AG08396 (cell line): ENCODE measurements at places on chromosomes 16 and 17.

- no peak for DNase-seq
Observed at GRCh38 chr17:13228225-13228624, 210.4 kb upstream of the ELAC2 start.

- DNase-seq = no peak
Observed at GRCh38 chr16:8622315-8622656, 788 bp downstream of the METTL22 start.

- DNase-seq = no peak
Observed at GRCh38 chr17:76644995-76645394, 1.4 kb upstream of the ST6GALNAC1 start.

DNA sequence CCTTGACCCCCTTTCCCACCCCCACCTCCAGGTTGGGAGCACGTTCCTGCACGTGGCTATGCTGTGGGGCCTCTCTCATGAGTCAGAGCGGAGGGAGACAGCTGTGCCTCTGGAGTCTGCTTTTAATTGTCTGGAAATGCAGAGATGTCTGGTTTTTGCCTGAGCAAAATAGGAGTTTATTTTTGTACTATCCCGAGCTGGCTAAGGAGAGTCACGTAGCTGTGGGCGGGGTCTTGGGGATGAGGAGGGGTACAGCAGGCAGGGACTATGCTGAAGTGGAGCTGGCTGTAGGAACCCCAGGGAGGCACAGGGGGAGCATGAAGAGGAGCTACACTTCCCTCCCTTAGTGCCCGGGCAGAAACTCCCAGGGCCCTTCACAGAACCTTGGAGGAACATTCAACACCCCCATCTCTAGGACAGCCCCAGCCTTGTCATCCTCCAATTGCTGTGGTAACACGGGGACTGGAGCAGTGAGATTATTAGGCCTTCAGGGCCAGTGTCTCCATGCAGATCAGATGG, 44.7 kb upstream of the LGALS9 start:
- DNase-seq = peak; percentile 66

GRCh38 chr16:69934751-69935150, 16.4 kb upstream of the CLEC18A start:
- peak; percentile 1 for DNase-seq

- DNase-seq = peak; percentile 94
Observed at GRCh38 chr17:57875290-57876022, 25.6 kb upstream of the MRPS23 start.

DNA sequence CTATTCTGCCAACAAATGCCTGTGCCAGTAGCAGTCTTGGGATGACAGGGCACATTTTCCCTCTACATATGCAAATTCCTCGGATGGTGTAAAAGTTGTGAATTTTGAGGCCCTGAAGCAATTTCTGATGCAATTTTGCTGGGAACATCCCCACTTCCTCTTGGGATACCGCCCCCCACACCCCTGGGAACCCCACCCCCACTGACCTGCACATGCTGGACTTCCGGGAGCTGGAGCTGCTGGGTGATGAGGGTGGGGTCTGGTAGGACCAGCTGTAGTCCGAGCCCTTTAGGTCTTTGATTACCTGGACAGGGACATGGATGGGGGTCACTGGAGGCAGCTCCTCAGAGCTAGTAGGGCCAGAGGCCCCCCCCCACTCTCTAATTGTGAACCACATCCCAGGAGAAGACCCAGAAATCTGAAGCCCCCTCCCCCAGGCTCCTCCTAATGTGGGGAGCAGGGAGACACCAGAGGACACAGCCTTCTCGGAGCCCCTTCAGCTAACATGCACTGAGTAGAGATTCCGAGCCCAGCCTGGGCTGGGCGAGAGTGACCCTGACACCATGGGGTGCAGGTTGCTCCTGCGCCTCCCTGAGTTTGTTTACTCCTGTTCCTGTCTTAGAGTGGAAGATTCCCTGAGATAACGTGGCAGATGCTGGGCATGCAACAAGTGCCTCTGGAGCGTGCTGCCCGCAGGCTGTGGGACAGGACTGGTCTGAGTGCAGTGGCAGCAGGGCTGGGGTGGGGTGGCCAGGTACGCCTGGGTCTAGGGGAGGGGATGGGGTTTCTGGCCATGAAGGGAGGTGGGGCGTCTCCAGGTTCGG, 9.0 kb downstream of the MTSS2 start:
- no peak for DNase-seq

- DNase-seq = no peak
Observed at GRCh38 chr16:2371421-2371820, 30.9 kb upstream of the ABCA3 start.

DNA sequence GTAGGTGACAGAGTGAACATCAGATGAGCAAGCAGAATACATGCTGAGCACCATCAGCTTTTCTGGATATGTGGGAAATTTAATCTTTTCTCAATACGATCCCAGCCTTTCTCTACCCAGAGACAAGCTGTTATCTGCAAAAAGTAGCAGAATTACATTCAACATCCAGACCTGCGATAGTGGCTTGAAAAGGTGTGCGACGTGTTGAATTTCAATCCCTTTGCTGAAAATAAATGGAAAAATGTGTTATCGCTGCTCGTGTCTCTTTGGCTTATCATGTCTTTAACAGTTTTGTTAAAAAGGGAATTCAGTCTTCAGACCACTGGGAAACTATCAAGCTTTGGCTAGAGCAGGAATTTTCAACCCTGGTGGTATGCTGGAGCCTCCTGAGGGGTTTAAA, 98.8 kb upstream of the FAM20A start:
- DNase-seq = no peak

- peak; percentile 51 for DNase-seq
Observed at GRCh38 chr17:6072157-6072556, 2.0 kb downstream of the WSCD1 start.

DNA sequence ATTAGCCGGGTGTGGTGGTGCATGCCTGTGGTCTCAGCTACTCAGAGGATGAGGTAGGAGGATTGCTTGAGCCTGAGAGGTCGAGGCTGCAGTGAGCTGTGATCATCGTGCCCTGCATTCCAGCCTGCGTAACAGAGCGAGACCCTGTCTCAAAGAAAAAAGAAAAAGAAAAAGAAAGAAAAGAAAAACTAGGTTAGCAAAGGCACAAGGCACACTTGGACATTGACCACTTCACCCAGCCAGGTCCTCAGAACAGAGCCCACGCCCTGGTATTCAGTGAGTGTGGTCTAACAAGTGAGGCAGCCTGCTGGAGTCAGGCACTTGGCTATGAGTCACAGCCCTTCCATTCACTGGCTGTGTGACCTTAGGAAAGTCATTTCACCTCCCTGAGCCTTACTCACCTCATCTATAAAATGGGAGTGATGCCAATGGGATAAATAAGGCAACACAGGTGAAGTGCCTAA, 10.4 kb downstream of the MILR1 start:
- DNase-seq = peak; percentile 49

GRCh38 chr17:66429680-66430079, 127.3 kb downstream of the PRKCA start:
- no peak for DNase-seq

- DNase-seq = peak; percentile 92
Observed at GRCh38 chr17:62819511-62820221, 11.6 kb upstream of the MARCHF10 start.

- no peak for DNase-seq
Observed at GRCh38 chr17:32786169-32786568, 90.8 kb downstream of the MYO1D start.

- DNase-seq = no peak
Observed at GRCh38 chr16:53528797-53529196, 25.8 kb upstream of the AKTIP start.
